ENCODE measurements at places on chromosomes 7 and 10.

GRCh38 chr7:155255071-155255470, 42.6 kb upstream of the INSIG1 start:
- DNase-seq = no peak

- DNase-seq = no peak
These were observed 21.6 kb upstream of the DRGX start for GRCh38 chr10:49417311-49418052.

DNA sequence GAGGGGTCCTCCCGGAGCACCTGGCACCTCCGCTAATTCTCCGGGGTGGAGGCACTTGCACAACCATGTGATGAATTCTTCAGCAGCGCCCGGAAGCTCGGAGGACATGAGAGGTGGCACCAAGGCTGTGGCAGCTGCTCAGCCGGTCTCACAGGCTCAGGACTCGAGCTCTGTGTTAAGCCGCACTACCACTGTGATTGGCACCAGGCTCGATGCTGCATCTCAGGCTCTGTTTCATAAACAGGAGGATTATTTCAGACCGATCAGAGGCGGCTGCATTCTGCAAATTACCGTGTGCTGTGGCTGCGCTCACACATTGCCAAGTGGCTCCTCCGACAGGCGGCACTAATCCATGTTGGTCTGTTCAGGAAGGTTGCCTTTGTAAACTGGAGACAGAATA, 495.2 kb downstream of the DNAJB6 start:
- DNase-seq = no peak

DNA sequence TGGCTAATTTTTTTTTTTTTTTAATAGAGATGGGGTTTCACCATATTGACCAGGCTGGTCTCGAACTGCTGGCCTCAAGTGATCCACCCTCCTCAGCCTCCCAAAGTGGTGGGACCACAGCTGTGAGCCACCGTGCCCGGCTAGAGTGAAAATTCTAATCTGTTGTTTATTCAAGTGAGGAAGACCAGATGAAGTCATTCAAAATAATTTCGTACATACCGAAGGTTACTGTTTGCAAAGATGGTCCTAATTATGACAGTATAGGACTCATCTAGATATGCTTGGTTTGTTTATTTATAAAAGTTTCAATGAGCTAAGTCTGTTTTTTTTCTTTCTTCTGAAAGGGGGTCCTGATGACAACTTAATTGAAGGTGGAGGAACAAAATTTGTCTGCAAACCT, 376.8 kb downstream of the EXOC4 start:
- DNase-seq = no peak

DNA sequence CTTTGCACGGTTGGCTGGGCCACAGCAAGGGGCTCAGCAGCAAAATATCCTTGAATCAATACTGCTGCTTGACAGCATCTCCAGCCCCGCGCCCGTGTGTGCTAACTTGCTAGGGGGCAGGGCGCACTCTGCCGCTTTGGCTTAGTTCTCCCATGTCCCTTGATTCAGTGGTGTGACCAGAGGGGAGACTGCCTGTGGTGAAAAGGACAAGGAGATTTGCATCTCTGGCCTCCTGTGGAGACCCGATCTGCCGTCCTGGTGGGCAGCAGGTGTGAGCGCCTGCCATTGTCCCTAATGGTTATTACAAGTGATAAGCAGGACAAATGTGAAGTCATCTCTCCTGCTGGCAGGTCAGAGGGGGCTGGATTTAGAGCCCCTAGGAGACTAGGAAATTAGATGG, 500.2 kb upstream of the GALNT17 start:
- DNase-seq = no peak

Data from renal cortex interstitium (tissue), 15 donors.